ENCODE measurements at places on chromosomes 1 and 21.

DNA sequence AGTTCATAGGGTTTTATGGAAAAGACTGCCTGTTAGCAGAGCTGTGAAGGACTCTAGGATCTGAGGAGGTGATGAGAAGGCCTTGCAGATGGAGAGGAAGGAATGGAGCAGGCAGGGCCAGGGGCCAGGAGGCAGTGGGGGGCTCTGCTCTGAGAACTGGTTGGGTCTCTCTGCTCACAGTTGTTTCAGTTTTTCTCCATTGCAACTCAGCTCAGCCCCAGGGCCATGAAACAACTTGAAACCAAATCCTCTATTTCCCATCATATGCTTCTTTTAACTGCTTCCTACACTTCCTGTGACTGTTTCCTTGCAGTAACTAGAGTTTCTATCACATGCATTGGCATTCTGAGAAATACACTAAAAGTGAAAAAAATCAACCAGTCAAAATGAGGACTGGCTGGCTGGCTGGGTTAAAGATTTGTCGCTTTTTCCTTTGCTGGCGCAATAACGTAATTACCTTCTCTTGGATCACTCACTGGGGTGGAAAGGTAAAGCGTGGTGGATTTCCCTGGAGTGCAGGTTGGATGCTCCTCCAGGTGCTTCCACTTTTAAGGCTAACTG, 172.0 kb downstream of the CDC7 start:
- DNase-seq = no peak

GRCh38 chr1:209625791-209626285, 26.4 kb downstream of the LAMB3 start:
- DNase-seq = no peak

- no peak for DNase-seq
Measured at GRCh38 chr1:234975941-234976860, 152.4 kb downstream of the TOMM20 start.

GRCh38 chr1:3998086-3998485, 98.0 kb upstream of the C1orf174 start:
- no peak for DNase-seq
